ENCODE measurements at places on chromosomes 2 and 18.

- DNase-seq, result no peak
These were observed 36.2 kb upstream of the SNORC start for GRCh38 chr2:232833830-232834229.

GRCh38 chr2:104378853-104379374 lies 475.0 kb upstream of the POU3F3 start:
- DNase-seq, result peak; percentile 67

GRCh38 chr2:207244971-207245925 lies 79.5 kb upstream of the KLF7 start:
- DNase-seq, result no peak

DNA sequence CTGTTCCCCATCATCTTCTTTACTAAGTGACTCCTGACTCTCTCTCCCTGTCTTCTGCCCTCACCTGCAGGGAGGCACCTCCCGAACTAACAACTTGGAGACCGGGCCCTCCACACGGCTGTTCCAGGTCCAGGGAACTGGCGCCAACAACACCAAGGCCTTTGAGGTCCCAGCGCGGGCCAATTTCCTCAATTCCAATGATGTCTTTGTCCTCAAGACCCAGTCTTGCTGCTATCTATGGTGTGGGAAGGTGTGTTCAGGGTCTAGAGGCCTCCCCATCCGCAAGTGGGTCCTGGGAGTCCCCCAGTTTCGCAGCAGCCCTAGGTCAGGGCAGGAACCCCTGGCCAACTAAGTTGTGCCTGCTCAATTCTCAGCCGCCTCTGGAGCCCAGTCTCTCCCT lies 15.5 kb downstream of the VIL1 start:
- no peak for DNase-seq

- DNase-seq, result peak; percentile 41
These were observed 620 bp upstream of the SLC9A2 start for GRCh38 chr2:102618452-102619413.

DNA sequence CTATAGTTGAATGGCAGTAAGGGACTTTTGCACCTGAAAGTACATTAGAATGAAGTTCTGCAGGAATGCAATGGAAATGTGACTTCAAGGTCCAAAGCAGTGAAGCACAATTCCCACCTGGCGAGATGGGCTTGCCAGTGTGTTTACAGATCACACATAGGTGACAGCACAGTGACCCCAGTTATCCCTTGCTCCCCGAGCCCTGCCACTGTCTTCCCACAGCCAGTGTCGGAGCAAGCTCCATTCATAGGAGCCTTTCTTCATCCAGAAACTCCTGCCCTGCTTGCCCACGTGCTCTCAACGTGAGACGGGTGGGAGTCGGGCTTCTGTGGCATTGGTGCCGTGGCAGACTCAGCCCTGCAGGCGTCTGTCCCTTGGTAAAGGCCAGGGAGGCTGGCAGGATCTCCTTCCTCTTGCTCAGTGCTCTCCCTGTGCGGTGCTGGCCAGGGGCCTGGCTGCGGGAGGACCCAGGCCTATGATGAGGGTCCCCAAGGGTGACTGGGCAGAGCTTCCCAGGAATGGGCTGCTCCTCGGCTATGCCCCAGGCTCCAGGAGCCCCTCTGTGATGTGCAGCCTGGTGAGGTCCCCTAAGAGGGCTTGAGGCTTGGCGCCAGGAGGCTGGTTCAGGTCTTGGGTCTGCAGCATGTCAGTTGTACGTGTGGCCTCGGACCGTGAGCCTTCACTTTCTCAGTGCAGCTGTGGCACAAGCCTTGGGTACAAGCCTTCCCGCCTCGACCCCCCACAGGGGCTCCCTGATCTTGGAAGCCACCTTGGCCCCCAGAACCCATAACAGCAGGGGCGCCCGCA lies 40.2 kb downstream of the SNED1 start:
- no peak for DNase-seq

GRCh38 chr2:162261032-162261945 lies 18.0 kb upstream of the FAP start:
- DNase-seq, result peak; percentile 79

DNA sequence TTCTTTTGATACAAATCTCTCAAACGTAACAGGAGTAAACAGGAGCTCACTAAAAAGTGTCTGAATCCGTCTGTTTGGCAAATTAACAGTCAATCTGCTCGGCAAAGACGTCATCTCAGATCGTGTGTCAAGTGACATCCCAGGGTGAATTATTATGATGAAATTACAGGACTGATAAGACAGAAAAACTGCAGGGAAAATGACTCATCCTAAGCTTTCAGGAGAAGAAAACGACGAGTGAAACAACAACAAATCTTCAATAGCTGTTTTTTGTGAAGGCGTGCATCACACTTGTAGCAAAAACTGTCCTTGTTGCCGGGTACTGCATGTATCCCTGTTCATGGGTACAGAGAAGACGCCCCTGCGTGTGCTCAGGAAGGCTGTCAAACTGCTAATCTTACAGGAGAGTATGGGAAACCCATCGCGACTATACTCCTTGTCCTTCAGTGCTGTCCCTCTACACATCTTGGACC lies 24.9 kb downstream of the EPB41L3 start:
- no peak for DNase-seq

- DNase-seq, result no peak
These were observed 252.8 kb downstream of the DYSF start for GRCh38 chr2:71706121-71706520.

- no peak for DNase-seq
These were observed 267.0 kb downstream of the MREG start for GRCh38 chr2:215746226-215746886.

GRCh38 chr2:39732482-39732881 lies 46.6 kb downstream of the THUMPD2 start:
- no peak for DNase-seq

GRCh38 chr18:63579616-63580015 lies 7.5 kb upstream of the SERPINB13 start:
- no peak for DNase-seq

DNA sequence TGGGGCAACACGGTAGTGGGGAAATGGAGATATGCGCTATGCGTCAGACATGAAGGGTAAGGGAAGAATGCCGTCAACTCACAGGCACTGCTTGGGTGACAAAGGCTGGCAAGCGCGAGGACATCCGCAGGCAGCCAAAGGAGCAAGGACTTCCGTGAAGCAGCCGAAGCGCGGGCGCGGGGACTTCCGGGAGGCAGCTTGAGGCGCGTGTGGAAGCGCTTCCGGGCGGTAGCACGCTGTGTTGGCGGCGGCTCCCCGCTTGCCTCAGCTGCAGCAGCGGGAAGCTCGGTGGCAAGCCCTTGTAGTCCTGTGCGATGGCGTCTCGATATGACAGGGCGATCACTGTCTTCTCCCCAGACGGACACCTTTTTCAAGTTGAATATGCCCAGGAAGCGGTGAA lies at the start of gene PSMA8:
Gene PSMA8, plus strand, starts transcription at position 218 of the 400 bp plus-strand sequence. Its CDS starts 97 bp downstream, at position 315.
- DNase-seq, result no peak

- DNase-seq, result peak; percentile 21
These were observed 164.0 kb downstream of the MYO3B start for GRCh38 chr2:170341684-170342623.

- no peak for DNase-seq
These were observed 39.4 kb downstream of the PXDN start for GRCh38 chr2:1704631-1705556.
